ENCODE measurements at places on chromosomes 6 and 20.

- DNase-seq = no peak
Measured at GRCh38 chr6:35754452-35755277, 17.8 kb downstream of the ARMC12 start.

DNA sequence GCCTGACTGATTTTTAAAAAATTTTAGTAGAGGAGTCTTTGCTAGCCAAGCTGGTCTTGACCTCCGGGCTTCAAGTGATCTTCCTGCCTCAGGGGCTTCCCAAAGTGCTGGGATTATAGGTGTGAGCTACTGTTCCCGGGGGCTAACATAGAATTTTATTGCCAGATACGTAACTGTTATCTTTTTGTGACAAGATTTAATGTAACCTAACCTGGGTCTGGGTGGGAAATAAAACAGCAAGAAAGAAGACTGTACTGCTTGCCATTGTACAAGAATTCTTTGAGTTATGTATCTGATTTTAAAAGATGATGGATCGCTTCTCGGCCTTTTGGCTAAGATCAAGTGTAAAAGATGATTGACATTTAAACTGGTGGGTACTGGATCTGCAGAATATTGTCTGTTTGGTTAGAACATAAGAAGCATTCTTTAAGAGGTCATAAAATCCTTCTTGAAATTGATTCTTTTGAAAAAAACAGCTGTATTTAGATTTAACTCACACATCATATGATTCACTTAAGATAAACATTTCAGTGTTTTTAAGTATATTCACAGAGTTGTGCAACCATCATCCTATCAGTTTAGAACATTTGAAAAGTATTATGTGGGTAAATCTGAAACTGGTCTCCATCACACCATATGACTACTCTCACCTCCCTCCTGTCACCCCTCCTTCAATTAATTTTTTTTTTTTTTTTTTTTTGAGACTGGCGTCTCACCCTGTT, 21.6 kb downstream of the TPX2 start:
- DNase-seq = no peak

GRCh38 chr6:29146179-29146578, 24.5 kb upstream of the OR2J2 start:
- no peak for DNase-seq

- no peak for DNase-seq
Measured at GRCh38 chr20:38501858-38502436, 29.3 kb downstream of the RALGAPB start.

- no peak for DNase-seq
Measured at GRCh38 chr6:158041370-158041769, 59.7 kb downstream of the SYNJ2 start.

DNA sequence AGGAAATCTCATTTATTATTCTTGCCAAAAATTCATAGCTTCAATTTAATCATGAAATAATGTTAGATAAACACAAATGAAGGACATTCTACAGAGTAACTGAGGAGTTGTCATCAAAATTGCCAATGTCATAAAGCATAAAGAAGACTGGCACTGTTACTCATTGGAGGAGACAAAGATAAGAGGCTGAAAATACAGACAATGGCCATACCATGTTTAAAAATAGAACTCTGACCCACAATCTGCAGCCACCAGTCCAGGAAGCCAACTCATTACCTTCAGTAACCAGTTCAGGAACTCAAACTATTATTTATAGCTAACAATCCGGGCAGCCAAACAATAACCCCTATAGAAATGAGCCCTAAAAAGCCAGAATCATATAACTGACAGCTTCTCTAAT, 795.6 kb downstream of the TENT5A start:
- no peak for DNase-seq

DNA sequence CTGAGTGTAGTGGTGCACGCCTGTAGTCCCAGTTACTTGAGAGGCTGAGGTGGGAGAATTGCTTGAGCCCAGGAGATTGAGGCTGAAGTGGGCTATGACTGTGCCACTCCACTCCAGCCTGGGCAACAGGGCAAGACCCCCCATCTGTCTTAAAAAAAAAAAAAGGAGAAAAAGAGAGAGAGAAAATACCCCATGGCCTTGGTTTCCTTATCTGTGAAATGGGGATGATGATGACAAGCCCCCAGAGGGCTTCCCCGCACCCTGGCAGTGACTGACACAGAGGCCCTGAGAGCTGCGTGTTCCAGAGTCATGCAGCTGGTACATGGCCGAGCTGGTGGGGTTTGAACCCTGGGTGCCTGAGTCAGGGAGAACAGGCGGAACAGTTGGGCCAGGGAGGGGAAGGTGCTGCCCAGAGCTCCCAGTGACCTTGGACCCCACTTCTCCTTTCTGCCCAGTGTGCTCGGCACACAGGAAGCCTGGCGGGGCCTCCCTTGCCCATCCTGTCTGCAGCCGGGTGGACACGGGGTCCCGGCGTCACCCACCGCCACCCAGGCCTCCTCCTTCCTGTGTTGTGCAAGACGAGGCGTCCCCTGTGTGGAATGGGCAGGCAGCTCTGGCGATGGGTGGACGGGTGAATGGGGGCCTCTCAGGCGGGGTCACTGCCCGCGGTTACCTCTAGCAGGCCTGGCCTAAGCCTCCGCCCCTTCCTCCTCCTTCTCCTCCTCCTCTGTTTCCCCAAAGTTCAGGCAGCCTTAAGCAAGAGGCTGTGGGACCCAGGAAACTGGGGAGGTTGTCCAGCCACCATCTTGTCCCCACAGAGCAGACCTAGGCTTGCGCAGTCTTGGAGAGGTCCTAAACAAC, 84.2 kb downstream of the CEBPB start:
- DNase-seq = no peak

- DNase-seq = no peak
Measured at GRCh38 chr20:40776466-40777457, 87.7 kb upstream of the MAFB start.

DNA sequence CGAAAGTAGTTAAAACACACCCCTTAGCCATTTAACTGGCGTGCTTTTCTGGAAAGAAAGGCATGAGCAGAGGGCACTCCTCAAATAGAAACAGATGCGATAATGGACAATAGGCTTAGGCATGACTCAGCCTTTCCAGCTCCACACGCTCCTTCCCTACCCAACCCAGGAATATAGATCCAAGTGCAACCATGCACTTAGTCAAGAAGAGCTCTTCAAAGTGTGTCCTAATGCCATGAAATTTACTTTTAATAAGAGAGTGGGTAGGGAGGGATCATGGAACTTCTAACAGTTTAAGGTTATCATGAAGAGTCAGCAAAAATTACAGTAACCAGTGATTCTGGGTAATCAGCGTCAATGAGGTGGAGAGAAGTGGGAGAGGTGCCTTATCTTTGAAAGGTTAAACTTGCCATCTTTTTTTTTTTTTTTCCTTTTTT, 2.4 kb upstream of the EFHC1 start:
- DNase-seq = no peak

GRCh38 chr6:163354085-163354484, 60.4 kb upstream of the QKI start:
- no peak for DNase-seq

DNA sequence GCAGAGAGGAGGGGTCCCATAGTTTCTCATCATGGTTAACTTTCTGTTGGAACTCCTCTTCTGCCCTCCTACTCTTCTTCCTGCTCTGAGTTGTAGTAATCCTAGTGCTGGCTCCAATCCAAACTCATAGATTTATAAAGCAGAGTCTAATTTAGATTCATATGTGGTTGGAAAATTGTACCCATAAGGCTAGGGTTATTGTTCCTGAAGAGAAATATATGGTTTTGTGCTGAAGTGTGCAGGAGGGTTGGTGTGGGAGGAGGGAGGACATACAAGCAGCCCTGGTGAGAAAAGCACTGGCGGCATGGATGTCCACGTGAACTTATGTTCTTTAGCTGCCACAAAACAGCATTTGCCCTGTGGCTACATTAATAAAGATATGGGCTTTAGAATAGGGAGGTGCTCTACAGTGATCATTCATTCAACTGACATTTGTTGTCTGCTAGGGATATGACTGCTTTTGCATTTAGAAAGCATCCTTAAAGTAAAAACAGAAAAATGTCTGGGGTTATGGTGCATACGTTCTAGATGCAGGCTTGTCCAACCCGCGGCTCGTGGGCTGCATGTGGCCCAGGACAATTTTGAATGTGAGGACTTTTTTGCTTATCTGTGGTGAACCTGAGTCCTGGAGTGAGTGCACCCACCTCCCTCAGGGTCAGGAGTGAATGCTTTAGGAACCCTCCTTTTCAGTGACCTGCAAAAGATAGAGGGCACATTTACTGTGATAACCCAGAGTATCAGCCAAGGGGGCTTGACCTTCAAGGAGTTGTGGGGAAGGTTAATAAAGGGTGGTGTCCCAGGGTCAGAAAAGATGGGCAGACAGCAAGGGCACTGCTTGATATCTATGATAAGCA, 4.1 kb downstream of the HLA-A start:
- no peak for DNase-seq

DNA sequence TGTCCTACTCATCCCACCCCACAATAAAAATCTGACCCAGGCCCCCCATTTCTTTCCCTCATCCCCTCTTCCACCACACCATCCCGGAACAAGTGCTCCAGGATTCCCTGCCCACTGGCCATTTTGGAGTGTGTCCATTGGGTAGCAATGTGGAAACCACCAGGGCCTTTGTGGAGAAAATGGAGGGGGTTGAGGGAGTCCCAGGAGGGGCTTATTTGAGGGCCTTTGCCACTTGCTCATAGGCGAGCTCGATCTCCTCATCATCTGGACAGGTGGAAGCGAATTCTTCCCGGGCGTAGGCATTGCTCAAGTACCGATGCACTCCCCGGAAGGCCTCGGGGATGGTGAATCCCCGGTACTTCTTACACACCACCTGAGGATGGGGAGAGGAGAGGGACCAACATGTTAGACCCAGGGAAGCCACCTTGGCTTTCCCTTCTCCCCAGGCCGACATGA, 1.6 kb upstream of the DDAH2 start:
- no peak for DNase-seq

GRCh38 chr6:85966828-85967227, 324.1 kb upstream of the SYNCRIP start:
- no peak for DNase-seq

GRCh38 chr6:26254724-26255123, 110.3 kb upstream of the BTN3A2 start:
- DNase-seq = no peak

- no peak for DNase-seq
Measured at GRCh38 chr6:142913036-142913510, 31.9 kb downstream of the HIVEP2 start.

DNA sequence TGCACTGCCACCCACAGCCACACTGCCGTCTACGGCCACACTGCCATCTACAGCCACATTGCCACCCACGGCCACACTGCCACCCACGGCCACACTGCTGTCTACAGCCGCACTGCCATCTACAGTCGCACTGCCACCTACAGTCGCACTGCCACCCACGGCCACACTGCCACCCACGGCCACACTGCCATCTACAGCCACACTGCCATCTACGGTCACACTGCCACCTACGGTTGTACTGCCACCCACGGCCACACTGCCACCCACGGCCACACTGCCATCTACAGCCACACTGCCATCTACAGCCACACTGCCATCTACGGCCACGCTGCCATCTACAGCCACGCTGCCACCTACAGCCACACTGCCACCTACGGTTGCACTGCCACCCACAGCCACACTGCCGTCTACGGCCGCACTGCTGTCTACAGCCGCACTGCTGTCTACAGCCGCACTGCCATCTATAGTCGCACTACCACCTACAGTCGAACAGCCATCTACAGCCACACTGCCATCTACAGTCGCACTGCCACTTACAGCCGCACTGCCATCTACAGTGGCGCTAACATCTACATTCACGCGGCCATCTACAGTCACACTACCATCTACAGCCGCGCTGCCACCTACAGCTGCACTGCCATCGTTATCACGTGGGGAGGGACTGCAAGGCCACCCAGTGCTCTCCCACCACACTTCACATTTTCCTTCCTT, 154.6 kb upstream of the AFDN start:
- no peak for DNase-seq

DNA sequence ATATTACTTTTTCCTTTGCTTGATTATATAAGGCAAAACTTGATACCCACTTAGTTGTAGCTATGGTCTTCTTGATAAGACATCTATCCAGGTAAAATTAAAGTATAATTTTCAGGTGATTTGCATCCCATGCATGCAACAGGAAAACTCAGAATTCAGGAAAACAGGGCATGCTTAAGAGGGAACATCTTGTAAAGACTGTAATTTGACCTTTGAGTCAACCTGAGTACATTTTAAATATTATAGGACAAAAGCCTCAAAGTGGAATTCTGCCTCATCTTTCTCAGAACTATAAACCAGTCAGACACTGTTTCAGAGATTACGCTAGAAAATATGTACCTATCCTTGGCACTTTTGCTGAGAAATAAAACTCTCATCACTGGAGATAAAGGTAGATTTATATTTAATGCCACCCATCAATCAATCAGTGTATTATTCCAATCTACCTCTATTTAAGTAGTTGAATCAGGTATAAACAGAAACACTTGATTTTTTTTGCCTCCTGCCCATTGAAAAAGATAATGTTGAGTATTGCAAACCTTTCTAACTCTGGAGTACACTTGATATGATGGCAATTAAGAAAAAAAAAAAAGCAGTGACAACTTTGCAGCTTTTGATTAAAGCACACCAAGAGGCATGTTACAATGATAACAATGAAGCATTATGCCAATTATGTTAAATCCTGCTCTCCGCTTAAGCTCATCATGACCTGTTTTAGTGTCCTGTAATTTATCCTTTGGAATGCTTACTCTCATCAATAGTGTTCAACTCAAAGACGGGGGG, 2.8 kb downstream of the CITED2 start:
- no peak for DNase-seq

DNA sequence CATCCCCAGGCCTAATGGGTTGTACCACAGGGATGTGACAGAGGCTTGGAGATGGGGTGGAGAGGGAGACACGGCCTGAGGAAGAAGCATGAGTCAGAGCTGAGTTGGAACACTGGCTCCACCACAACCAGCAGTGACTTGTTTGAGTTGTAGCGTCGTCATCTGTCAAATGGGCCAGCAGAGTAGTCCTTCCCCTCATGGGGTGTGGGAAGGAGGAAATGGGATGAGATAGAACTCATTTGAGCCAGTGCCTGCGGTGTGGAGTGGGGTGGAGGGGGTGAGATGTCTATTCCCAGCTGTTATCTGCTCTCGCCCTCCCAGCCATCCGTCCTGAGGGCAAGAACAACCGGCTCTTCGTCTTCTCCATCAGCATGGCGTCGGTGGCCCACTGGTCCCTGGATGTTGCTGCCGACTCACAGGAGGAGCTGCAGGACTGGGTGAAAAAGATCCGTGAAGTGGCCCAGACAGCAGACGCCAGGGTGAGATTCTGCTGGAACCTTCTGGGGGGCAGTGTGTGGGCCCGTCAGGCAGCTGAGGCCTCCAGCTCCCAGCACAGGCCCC, 32.5 kb downstream of the PLCG1 start:
- no peak for DNase-seq

All from stimulated activated CD4-positive, alpha-beta T cell treated with anti-CD3 and anti-CD28 coated beads, Interleukin-4, amount 100 ng/mL, for 1 hour (primary cell).